ENCODE measurements at places on chromosomes 12 and 14. TPM values are rescaled to one million over a fixed set of nuclear protein-coding genes. Genes with fewer than 3 reads are reported as not detected.

DNA sequence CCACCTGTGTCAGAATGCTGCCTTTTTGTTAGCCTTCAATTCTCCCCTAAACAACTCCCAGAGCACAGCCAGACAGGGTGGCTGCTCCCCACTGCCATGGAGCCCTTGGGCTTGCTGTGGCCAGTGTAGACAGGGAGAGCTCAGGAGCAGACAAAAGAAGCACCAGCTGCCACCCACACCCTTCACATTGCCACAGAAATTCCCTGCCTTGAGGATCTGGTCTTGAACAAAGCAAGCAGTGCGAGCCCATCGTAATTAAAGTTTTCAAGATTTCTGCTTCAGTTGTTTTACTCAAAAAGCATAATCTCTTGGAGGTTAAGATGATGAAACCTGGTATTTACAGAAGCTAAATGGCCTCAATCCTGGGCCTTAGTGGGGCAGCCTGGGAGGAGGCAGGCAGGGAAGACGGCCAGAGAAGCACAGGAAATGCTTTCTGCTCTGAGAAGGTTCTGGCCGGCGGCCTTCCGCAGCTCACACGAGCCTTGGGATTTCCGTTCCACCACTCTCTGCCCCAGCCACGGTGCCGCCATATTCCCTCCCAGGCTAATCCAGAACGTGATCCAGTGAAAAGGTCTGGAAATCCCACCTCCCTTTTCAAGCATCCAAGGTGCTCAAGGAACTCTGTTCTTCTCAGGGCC lies 535.2 kb downstream of the BCL11B start:
- no peak for DNase-seq

- peak; percentile 91 for DNase-seq
Measured at GRCh38 chr12:89949457-89950195, 241.0 kb upstream of the ATP2B1 start.

DNA sequence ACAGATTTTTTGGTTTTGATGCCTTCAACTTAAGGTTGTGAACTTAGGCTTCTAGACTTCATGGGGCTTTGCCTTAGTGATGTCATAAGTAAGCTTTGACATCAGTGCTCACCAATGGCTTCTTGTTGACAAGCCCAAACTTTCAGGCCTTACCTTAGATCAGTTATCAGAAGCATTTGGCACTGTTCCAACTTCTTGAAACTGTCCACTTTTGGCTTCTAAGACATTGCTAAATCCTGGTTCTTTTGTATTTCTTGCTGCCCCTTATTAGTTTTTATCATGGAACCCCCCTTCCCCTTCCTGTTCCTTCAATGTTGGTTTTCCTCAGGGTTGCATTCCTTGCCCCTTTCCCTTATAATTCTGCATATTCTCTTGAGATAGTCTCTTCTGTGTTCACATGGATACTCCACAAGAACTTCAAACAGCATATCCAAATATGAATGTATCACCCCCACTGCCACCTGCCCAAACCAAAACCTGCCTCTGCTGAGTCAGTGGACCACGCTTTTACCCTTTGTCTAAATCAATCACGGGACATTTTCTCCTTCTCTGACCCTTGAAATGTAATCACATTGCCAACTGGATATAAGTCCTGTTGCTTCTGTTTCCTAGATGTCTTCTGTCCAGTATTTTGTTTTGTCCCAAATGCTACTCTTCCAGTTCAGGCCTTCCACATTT lies 7.9 kb downstream of the PFKM start:
- no peak for DNase-seq

GRCh38 chr14:51653079-51653774 lies 1.5 kb downstream of the FRMD6 start:
- DNase-seq: peak; percentile 73

Gene PPFIA2
- 0.20 TPM for total RNA-seq

GRCh38 chr12:45974171-45974719 lies 16.1 kb downstream of the SCAF11 start:
- no peak for DNase-seq

DNA sequence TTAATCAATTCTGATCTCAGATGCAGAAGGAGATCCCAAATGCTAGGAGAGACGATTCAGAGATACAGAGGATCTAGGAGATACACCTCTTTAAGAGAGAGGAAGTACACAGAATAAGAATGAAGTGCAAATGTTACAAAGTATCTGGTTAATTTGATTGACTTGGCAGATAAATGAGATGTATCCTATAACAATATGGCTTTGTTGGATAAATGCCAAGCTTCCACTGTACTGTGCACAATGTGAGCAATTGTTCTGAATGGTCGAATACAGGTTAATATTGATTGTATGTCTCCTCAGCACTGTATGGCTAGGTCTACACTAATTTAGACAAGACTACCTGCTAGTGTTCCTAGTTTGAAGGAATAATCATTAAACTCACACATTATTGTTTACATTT lies 119.6 kb upstream of the PTPRB start:
- DNase-seq: no peak

Gene TGM1
- 0.60 TPM for total RNA-seq

DNA sequence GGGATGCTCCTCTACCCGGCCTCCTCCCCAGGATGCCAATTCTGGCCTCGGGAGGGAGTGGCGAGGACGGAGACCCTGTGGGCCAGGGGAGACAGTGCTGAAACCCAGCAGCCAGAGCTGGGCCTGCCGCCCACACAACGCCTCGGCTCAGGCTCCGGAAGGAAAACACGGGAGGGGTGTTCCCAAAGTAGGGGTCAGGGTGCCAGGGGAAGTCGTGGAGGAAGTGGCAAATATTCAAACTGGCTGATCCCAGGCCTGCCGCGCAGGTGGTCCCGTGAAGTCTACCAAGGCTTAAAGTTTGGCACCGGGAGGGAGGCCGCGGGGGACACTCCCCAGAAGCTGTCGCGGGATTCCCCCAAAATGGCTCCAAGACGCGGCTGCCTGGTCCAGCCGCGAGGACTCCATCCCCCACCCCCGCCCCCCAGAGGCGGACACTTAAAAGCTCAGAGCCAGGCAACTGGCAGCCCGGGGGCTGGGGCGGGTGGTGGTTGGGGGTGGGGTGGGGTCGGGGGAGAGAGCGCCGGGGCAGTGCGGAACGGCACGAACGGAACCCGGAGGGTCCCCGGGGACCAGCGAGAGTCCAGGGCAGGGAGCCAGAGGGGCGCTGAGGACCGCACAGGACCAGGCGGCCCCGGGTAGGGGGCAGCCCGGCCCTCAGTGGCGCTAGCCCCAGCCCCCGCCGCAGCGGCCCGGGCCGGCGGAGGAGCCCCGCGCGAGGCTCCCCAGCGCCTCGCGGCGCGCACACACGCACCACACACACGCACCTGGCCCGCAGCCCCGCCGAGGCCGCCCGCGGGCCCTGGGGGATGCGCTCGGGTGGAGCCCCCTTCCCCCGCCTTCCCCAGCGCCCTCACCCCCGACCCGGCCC lies 20.0 kb downstream of the BEGAIN start:
- DNase-seq: no peak

Gene CHD8
- 28.6 TPM for total RNA-seq

Gene IQSEC3
- total RNA-seq: not detected

Gene ACVRL1
- not detected for total RNA-seq

DNA sequence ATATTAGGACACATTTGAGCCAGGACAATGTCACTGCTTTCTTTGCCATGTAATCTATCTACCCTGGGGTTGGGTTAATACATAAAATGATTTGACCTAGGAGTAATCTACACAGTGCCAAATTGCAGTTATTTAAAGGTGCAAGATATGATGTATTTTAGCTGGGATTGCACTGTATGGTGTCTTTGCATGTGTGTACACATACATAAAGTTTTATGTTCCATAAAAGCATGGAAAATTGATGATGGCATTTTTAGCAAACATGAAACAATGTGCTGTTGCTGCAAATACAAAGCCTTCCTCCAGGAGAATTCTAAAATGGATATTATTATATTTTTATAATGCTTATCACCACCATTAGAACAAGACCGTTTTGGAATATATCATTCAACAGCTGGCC lies 24.0 kb upstream of the PLBD1 start:
- no peak for DNase-seq

Gene CLEC4C
- total RNA-seq: not detected

GRCh38 chr14:75311356-75311755 lies 32.7 kb downstream of the FOS start:
- no peak for DNase-seq

DNA sequence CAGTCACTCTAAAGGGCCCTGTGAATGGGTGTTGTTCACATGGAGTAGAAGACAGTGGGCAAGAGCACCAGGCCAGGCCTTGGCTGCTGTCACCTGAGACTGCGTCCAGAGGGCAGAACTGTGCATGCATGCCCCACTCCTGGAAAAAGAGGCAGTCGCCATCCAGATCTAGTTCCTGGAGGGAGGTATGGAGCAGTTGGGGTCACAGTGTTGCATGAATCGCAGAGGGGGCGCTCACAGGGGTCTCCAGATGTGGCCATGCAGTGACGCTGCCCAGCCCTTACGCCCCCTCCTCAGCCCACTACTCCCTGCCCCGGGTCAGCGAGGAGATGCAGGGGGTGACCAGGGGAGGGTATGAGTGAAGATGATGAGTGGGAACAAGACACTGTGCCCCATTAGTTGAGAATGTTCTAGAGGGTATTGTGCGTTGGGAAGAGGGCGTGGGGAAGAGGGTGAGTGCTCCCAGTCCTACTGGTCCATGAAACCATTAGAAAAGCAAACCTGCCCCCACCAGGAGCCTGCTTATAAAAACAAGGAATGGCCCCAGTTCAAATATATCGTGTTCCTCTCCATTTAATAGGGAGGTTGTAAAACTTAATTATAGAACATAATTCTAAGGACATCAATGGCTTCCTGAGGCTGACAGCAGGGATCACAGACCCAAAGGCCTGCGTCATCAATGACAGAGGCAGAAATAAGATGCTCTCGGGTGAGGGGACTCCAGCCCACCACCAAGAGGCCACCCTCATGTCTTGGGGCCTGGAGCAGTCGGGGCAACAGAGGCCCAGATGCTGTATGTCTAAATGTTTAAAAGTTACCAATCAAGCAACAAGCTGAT lies 32.2 kb upstream of the BCL7A start:
- DNase-seq: no peak

GRCh38 chr12:76078748-76079147 lies 5.7 kb downstream of the NAP1L1 start:
- DNase-seq: no peak

- DNase-seq: no peak
Measured at GRCh38 chr14:94979891-94980290, 177.4 kb downstream of the DICER1 start.

Gene ADCY4
- not detected for total RNA-seq

Measured in RPMI7951 (cell line).